ENCODE measurements at places on chromosomes 5 and 9.

DNA sequence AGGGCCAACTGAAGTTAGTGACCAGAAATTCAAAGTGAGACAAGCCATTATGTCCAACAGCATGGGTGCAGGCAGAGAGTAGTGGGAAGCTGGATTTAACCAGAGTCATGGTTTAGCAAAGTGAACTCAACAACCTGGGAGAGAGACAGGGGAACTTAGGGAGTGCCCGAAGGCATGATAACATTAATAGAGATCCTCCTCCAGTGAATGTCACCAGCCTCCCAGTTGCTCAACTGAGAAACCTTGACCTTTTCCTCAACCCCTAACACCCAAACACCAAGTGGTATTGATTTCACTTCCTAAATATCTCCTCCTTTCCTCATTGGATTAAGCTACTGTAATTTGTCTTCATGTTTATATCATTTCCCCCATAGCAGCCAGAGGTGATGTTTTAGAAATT, 42.6 kb downstream of the HMGCS1 start:
- no peak for DNase-seq

- no peak for DNase-seq
These were observed 173.7 kb upstream of the POU5F2 start for GRCh38 chr5:93915142-93915553.

GRCh38 chr5:125695996-125696655, 727.1 kb upstream of the GRAMD2B start:
- no peak for DNase-seq

DNA sequence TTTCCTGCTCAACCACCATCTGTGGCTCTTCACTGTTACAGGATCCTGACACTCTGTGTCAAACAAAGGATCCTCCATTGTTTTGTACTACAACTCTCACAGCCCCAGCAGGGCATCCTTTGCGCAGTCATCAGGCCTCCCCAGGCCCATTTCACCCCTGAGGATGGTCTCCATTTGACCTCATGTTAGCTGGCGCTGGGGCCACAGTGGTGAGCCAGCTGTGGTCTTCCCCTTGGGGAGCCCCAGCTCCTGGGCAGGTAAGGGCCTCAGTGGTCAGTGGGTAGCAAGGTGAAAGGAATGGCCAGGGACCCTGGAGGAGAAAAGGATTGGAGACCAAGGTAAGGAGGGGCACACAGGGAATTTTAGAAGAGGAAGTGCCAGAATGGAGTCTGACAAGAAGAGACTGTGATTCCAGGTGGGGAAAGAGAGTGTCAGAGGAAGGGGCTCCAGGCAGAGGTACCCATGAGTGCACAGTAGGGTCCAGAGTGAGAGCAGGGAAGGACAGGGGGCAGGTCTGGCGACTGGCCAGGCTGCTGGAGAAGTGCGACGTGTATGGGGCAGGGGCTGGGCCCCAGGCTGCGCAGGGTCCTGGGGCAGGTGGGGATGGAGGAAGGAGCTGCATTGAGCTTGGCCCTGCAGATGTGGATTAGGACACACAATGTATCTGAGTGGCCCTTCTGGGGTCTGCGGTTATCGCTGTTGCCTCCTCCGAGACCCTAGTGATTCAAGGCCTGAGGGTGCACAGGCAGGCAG, 109.9 kb downstream of the PHF2 start:
- DNase-seq: no peak

DNA sequence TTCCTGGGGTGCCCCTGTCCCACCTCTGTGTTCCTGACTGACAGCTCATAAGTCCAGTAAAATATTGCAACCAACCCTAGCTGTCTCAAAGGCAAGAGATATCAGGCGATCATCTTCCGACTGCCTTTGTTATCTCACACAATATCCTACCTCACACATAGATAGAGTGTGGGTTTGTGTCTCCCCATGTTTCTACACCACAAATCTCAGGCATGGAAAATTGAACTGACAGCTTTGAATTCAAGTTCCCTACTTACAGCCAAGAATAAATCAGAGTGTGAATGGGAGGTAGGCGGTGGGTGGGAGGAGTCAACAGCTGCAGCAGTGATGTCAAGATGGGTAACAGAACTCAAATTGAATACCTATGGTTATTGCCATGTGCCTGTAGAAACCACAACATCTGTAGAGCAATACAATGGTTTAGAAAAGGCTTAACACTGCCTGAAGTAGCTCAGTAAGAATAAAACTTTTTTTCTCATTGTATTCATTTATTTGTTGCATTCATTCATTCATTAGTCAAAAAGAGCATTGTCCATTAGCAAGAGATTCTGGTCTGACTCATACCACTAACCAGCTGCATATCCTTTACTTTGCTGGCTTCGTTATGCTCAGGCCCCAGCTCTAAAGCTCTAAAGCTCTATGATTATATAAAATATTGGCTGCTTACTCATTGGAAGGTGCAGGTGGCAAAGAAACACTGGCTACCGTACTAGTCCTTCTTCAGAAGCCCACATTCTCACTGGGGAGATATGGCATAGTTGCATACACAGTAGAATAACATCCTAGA, 108.2 kb upstream of the DMAC1 start:
- DNase-seq: no peak
